Panc1 (cell line): ENCODE measurements at places on chromosomes 2 and 18.
A peak's percentile ranks its signal among the peaks of the same experiment; 100 is the strongest.

DNA sequence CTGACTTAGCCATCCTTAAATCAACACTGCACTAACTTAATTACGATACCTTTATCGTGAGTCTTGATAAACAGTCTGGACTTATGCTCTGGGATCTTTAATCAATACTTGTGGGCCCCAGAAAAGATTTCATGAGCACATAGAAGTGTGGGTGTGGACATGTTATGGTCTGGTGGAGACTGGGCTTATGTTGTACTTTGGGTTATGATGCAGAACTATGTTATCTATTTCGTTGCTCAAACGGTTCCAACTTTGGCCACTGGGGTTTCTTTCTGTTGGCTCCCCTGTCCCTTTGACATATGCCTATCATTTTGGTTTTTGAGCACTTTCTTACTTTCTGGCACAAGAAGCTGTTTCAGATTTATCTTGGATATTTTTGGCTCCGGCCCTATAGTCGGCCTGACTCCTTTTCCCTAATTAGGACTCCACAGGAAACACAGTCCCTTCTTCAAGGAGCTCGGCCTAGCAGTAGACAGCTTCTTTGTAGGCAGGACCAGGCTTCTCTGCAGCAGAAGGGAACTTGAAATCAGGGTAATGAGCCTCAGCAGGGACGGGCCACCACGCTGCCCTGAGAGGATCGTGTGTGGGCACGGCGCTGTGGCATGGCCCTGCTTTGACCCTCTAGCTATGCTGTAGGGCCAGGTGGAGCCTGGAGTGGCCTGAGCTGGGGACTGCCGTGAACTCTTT lies 54.6 kb upstream of the TXNDC2 start:
- DNase-seq = no peak

DNA sequence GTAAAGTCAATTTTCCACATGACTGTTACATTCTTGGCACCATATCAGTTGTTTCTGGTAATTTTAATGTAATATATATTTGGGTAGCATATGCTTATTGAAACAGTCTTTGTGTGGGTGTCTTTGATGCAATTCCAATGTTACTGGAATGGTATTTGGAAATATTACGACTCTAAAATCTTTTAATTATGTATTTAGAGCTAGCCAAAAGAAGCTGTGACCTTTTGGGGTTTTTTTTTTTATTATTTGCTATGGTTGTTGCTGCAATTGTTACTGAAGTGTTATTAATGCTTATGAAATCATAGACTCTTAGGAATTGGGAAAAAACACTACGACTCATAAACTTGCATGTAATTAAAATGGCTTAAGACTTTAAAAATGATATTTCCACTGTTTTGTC lies 95.9 kb downstream of the AOX1 start:
- no peak for DNase-seq

DNA sequence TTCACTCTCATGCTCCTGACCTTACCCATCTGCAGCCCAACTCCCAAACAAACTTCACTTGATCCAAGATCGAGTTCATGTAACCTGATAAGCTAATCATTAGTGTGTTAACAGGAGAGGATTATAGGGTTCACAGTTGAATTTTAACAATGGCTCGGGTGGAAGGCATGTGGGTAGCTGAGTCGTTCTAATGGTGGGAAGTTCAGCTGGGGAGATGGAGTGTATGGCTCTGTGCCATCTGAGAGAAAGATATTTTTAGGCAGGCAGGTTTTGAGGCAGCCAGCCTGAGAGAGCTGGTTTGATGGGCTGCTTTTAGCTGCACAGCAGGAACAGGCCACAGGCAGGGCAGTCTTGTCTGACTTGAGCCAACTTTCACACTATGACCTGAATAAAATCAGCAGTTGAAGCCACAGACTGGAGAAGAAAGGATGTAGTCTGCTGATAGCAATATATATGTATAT lies 17.7 kb upstream of the NFE2L2 start:
- DNase-seq = no peak

GRCh38 chr18:57677262-57678211 lies 55.9 kb upstream of the NARS1 start:
- no peak for DNase-seq

- DNase-seq = no peak
Measured at GRCh38 chr18:13217971-13218367, 591 bp upstream of the LDLRAD4 start.

DNA sequence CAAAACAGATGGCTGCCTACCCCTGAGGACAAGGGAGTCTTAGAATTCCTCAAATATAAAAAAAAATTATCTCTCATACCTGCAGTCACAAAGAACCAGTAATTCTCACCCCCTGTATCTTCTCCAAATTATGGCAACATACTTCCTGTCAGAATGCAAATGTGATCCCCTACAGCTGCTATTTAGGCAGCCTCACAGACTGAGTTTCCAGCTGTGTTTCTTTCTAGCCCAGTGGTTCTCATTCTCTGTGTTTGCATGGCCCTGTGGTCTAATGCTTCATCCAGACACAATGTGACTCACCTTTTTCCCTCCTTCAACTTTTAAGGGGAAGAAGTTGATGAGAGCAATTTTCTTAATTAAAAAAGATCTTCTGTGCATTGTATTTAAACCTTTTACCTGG lies 726.3 kb downstream of the TSN start:
- DNase-seq = no peak

GRCh38 chr18:74351354-74351753 lies 35.7 kb downstream of the C18orf63 start:
- DNase-seq = peak; percentile 20

DNA sequence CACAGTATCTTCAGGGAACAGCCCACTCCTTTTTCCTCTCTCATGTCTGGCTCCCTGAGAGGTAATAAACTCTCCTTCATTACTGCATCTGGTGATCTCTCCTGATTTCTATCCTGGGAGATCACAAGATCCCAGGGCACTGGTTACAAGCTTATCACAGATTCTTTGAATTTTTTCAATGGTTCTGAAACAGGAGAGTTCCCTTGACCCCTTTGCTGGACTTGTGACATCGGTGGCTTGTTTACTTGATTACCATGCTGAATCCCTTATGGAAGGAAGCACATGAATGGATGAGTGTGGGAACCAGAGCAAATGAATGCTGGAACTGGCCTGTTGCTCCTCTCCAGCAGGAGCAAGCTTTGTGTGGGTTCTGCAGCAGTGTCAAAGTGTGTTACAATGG lies 67.2 kb upstream of the HNMT start:
- no peak for DNase-seq

DNA sequence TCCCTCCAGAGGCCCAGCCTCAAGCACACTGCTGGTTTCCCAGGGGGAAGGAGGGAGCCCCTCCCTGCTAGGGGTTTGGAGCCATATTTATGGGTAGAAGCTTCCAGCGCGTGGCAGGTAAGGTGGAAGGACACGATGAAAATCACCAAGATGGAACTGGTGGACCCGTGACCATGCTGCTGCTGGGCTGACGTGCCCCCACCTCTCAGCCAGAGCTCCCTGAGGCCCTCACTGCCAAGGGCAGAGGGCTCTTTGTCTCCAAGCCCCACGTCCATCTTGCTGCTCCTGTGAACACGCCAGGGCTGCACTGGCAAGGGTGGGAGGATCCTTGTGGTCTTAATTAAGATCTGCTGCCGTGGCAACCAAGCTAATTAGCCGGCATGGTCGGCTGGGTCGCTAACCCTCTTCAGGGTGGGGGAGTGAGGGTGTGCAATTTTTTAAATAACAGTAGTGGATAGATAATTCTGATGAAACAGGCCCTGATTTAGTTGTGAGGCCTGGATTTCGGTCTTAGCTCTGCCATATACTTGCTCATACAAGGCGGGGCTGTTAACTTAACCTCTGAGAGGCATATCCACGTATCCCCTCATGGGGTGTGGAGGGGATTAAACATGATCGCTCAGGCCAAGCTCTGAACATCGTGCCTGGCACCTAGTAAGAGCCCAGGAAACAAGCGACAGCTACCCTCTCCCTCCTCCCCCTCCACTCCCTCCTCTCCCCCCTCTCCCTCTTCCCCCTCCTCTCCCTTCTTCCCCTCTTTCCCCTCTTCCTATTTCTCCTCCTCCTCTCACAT lies 232.8 kb downstream of the CELF4 start:
- no peak for DNase-seq

- no peak for DNase-seq
Measured at GRCh38 chr2:12428324-12428723, 288.4 kb upstream of the TRIB2 start.

DNA sequence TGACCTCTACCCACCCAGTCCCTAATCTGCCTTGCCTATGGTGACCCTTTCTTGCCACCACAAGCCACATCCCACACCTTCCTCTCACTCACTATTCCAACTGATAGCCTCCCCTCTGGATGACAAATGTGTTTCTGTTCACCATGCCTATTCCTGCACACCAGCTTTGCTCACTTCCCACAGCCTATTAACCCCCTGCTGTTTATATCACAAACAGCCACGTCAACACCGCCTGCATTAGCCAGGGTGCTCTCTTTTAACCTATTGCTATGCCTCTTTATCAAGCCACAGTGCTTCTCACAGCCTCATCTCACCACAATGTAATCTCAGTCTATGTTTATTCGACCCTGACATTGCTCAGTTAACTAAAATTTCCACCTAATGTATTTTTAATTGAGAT lies 271.8 kb downstream of the SUCLG1 start:
- DNase-seq = no peak

DNA sequence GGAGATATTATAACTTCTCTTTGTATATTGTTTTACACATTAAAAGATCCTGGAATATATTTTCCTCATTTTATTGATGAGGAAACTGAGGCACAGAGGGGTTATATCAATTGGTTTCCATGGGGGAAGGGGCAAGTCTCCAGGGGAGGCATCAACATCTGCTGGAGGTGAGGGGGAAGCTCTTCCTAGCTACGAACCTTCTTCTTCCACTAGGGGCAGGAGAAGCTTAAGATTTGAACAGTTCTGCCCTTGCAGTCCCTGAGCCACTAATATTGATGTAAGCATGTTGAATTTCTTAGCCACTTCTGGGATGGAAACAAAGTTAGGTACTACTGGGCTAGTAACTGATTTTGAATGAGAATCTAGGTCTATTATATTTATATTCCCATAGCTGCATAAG lies 140.1 kb upstream of the AQP4 start:
- no peak for DNase-seq

- no peak for DNase-seq
Measured at GRCh38 chr18:70636991-70637390, 348.1 kb downstream of the SOCS6 start.

DNA sequence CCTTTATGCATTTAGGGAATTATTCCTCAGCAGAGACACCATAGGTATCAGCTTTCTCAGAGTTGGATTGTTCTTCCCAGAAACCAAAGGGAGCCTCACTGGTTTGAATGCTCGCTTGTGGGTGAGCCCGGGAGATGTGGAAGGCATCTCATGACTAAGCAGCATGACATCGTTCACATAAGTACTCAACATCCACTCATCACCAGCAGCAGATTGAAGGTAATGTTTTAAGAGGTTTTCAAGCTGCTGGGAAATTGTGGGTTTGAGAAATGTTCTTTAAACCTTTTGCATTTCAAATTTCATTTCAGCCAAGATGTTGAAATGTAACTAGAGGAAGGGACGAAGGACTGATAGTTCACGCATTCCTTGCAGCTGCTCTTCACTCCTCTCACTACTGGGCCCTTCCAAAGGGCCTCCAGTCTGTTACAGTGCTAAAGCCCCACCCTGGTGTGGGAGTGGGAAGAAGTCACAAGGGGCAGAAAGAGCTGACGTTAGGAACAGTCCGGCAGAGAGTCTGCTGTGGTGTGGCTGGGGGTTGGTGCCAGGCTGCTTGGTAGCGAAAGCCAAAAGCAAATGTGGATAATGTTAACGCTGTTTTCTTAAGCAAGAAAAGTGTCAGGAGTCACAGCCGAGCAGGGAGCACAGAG lies 324.5 kb upstream of the EPHA4 start:
- DNase-seq = no peak

DNA sequence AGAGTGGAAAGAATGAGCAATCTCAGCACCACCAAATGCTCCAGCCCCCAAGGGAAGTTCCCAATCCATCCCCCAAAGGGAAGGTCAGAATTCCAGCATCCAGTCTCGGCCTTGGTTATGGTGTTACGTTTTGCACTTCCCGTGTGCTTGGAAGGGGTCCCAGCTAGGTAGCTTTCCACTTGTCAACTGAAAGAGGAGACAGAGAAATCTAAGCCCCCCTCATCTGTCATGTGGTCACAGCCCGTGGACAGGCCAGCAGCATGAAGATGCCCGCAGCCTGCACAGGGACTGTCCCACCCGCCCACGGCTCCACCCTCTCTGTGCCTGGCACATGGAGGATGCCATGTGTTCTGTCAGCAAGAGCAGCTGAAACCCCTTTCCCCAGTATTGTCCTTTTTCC lies 32.1 kb downstream of the RHOB start:
- no peak for DNase-seq

DNA sequence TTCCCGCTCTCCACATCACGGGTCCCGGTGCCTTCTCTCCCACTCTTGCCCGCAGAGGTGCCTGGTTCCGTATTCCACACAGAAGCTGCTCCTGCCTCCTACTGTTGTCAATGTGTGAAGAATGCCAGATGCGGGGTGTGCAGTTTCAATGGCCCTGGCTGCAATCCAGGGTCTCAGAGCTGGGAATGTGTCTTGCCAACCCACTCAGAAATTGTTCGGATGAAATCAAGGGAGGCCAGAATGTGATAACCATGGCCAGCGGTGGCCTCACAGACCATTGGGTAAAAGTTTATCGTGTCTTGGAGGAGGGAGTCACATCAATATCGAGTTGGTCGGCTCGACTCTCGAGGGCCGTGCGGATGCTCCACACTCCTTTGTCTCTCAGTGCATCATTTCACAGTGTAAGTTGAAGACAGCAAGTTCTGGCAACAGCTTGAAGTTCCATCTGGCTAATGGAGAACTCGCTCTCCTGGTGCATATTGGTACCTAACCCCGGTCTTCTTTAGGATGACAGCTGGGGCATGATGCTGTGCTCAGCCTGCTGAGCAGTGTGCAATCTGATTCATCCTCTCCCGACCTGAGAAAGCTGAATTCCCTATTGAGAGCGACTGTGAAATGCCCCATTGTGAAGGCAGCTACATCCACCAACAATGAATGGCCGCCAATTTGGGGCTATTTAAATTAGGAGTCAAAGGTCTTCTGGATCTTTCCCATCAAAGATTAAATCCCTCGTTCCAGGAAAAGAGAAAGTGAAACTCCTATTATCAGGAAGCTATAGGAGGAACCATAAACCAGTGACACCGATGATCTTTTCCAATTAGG lies 389.0 kb downstream of the SOX11 start:
- DNase-seq = no peak

DNA sequence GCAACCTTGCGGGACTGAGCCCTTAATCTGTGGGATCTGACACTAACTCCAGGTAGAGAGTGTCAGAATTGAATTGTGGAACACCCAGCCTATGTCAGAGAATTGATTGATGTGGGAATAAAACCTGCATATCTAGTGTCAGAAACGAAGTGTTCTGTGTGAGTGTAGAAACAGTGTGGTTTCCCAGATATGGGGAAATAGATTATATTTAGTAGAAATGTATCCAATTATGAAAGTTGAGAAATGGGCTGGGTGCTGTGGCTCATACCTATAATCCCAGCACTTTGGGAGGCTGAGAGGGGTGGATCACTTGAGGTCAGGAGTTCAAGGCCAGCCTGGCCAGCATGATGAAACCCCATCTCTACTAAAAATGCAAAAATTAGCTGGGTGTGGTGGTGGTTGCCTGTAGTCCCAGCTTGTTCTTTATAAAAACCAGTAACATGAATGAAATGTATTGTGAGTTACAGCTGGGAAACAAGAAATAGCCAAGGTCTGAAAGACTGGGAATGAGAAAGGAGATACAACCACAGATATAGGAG lies 4.3 kb upstream of the TP53I3 start:
- DNase-seq = no peak

- DNase-seq = no peak
Measured at GRCh38 chr2:34547900-34548299, 948.8 kb upstream of the FAM98A start.
